ENCODE measurements at places on chromosomes 12 and 14.

DNA sequence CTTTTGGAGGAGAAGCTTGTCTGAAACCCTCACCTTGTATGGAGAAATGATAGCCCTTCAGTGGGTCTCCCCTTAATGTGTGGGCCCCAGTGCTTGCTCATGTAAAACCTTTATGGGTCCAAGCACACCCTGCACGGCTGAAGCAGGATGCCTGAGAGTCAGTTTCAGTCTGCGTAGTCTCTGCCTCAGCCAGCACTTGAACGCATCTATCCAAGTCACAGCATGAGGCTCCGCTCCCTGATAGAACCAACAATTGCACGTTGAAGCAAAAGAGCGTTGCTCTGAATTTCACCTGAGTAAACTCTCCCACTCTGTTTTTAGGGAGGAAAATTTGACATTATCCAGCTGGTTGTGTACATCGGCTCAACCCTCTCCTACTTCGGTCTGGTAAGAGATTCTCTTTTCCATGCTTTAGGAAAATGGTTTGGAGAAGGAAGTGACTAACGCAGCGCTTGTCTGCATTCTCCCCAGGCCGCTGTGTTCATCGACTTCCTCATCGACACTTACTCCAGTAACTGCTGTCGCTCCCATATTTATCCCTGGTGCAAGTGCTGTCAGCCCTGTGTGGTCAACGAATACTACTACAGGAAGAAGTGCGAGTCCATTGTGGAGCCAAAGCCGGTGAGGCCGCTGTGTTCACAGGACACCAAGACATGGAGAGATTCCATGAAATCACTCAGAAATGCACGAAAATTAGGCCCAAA lies 33.0 kb upstream of the P2RX4 start:
- no peak for DNase-seq

DNA sequence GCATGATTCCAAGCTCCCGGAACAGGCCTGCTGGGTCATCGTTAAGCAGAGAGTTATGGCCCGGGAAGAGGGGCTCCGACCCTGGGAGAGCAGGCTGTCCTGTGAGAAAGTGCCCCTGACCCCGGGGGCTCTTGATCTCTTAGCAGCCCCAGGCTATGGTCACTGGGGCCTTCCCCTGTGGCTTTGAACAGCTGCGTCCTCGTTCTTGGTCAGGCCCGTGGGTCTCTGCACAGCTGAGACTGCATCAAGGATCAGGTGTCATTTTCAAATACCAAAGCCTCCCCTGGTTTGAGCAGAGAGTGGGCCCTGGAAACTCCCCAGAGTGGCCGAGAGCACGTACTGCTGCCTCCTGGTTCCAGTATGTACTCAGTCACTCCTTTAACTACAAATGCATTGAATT lies 114.8 kb downstream of the ESRRB start:
- no peak for DNase-seq

GRCh38 chr14:38171197-38171596 lies 36.5 kb upstream of the SSTR1 start:
- no peak for DNase-seq

DNA sequence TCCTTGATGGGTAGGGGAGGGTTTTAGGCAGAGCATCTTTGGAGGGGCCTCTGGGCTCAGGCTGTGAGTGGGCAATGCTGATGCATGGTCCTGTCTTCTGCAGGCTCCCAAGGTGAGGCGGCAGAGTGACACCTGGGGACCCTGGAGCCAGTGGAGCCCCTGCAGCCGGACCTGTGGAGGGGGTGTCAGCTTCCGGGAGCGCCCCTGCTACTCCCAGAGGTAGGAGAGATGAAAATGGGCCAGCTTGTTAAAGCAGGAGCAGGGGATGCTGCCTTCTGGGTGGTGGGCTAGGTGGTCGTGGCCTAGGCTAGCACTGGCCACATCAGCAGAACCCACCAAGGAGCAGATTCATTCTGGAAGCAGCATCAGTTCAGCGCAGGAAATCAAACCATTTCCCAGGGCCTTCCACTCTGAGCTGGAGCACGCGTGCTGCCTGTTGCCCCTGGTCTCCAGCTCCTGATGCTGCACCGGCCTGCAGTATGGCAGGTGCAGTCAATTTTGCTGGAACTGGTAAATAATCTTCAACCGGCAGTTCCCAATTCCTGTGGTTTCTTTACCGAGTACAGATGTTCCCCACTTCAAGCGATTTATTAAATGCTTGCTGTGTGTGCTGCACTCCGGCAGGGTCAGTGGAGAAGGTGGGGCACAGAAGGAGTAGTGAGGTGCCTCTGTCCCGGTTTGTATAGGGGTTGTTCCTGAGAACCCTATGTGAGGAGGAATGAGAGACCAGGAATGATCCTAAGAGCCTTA lies 7.4 kb downstream of the PAPLN start:
- no peak for DNase-seq

GRCh38 chr12:121765573-121765972 lies 27.9 kb downstream of the RHOF start:
- DNase-seq = no peak

- DNase-seq = no peak
Observed at GRCh38 chr14:62994096-62994495, 51.2 kb downstream of the KCNH5 start.

- peak; percentile 66 for DNase-seq
Observed at GRCh38 chr12:47079468-47079980, at the start of the genes AMIGO2 and PCED1B. AMIGO2 (minus strand) TSS chr12:47079959; CDS start chr12:47079002, 957 bp downstream. PCED1B (plus strand) TSS chr12:47079621; CDS start chr12:47235064, 155,443 bp downstream.

- DNase-seq = no peak
Observed at GRCh38 chr12:50032515-50032853, 7.2 kb upstream of the RACGAP1 start.

DNA sequence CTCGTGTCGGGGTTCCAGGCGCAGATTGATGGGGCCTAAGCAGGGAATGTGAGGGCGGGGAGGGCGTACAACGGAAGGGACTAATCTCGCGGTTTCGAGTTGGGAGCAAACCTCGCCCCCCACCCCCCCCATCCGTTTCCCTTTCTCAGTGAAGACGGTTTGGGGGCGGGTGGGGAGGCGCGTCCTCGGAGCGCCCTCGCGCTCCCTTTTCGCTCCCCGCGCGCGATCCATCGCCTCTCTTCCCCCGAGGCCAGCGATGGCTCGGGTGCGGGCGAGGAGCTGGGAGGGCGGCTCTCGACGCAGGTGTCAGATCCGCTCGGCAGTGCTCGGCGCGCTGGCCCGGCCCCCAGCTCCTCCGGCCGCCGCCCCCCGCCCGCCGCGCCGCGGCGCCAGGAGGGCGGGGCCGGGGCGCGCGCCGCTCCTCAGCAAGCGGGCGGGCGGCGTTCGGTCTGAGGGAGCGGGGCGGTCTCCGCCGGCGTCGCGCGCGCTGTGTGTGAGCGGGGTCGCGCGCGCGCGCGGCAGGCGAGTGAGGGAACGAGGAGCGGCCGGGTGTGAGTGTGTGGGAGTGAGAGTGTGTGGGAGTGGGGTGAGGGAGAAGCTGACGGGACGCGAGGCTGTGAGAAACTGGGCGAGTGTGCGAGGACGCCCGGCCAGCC lies at the start of gene RIMKLB:
Gene RIMKLB, plus strand, starts transcription at position 516 of the 656 bp plus-strand sequence. CDS start 15,876 bp downstream, outside the sequence.
- peak; percentile 69 for DNase-seq

DNA sequence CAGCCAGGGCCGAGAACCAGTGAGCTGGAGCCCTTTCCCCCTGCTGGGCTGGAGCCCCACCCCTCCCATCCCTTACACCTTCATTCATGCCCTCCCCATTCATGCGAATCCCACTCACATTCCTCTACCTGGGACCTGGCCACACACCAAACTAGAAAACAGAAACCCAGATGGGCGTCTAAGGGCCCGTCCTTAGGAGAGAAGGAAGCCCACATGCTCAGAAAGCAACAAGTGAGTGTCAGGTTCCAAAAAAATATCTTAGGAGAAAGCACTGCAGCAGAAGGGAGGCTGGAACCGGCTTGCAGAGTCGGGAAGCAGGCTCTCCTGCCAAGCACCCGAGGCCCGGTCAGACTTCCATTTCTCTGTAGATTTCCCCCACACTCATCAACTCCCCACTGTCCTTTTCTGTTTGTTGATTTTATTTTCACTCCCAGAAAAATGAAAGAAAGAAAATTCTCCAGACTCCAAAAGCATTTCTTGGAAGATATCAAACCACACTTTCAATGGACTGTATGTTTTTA lies 13.6 kb downstream of the BCL11B start:
- no peak for DNase-seq

GRCh38 chr12:132261328-132262138 lies 67.9 kb downstream of the GALNT9 start:
- DNase-seq = no peak

- no peak for DNase-seq
Observed at GRCh38 chr14:104888489-104889374, 23.7 kb downstream of the CEP170B start.

DNA sequence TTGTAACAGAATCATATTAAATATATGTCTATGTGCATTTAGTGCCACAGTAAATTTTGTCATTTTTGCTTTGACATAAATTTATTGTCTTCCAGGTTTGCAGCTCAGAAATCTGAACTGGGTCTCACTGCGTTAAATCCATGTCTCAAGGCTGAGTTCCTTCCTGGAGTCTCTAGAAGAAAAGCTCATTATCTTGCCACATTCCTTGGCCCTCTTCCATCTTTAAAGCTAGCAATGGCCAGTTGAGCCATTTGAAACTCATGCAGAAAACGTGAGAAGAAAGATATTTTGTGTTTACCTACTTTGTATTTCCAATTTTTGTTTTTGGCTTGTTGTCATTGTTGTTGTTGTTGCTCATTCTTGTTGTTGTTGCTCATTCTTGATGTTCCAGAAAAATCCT lies 10.7 kb downstream of the PRH1 start:
- DNase-seq = no peak

DNA sequence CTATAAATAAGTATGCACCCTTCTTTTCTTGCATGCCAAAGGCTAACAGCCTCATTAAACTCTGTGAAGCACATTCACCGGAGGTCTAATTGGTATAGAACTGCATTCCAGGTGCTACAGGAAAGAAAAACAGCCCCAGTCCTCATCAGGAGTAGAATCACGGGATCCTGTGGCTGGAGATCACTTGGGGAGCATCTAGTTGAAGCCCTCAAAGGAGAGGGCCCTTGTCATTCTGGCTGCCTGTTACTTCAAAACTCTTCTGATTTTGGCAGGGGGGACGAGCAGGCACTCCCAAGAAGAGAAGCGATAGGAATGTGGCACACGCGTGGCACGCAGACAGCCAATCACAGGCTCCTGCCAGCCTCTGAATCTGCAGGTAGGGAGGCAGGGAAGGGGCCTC lies 154.4 kb downstream of the TTC7B start:
- DNase-seq = no peak

GRCh38 chr14:29734732-29735131 lies 192.9 kb downstream of the PRKD1 start:
- no peak for DNase-seq

GRCh38 chr12:123608182-123608581 lies 6.3 kb downstream of the DDX55 start:
- DNase-seq = no peak

- peak; percentile 63 for DNase-seq
Observed at GRCh38 chr12:53543539-53543938, 36.3 kb upstream of the NPFF start.

DNA sequence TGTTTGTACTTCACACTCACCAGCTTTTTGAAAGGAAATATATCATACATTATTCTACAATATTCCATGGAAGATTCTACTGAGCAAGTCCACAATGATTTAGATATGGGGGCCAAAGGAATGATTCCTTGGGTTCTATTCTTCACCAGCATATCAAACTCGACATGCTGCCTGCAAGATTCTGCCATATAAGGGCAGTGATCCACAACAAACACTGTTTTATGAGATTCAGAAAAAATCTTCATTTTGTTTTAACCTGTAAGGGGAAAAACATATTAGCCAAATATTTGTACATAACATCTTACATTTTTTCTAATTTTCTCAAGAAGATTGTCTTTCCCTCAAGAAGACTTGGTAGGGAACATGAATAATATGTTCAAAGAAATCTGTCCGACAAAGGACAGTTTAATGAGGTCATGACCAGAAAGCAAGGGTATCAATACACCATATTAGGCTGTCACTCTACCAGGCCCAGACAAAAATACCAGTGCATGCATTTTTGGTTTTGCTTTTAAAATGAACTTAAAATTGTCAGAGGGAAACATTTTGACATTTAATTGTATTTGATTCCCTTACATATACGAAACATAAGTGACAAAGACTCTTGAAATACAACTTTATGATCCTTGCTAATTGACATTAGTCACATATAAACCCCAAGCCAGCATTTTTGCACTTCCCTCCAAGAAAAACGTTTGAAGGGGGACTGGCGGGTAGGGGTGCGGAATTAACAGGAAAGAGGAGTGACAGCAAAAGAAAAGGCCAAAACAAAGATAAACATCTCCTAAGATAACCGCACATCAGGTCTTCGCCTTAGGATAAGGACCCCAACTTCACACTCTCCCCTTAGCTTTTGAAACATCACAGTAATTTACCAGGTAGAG lies 980 bp downstream of the INTS13 start:
- no peak for DNase-seq

- DNase-seq = no peak
Observed at GRCh38 chr14:29821661-29822429, 105.8 kb downstream of the PRKD1 start.

- DNase-seq = no peak
Observed at GRCh38 chr12:111444925-111445725, 39.4 kb downstream of the SH2B3 start.

GRCh38 chr12:112900298-112901145 lies 6.2 kb upstream of the OAS1 start:
- DNase-seq = no peak

GRCh38 chr12:89891933-89892332 lies 183.3 kb upstream of the ATP2B1 start:
- DNase-seq = no peak
